NCI-H1930 (cell line): ENCODE measurements at places on chromosomes 7 and 10.

GRCh38 chr7:112512451-112513210 lies 31.8 kb downstream of the LSMEM1 start:
- DNase-seq: no peak

DNA sequence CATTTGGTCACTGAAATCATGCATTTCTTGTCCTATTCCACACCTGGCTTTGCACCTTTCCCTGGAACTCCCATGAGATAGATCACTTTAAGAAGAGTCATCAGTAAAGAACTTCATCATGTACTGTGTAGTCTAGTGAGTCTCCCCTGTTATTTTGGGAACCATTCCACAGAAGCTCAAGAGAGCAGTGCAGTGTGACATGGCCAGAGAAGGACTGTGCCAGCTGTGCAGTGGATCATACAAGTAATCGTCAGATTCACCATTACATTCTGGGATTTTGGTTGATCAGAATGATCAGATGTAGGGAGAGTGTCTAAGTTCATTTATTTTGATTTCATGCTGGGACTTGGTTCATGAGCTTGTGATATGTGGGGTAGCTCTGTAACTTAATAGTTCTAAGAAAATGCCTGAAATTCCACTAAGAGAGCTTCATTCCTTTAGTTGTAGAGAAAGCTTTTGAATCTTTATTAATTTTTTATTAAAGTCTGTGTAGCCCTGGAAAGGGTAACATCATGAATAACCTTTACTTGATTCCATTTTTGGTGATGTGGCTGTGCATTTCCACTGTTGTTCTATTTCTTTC lies 166.8 kb downstream of the SUGCT start:
- DNase-seq: no peak

DNA sequence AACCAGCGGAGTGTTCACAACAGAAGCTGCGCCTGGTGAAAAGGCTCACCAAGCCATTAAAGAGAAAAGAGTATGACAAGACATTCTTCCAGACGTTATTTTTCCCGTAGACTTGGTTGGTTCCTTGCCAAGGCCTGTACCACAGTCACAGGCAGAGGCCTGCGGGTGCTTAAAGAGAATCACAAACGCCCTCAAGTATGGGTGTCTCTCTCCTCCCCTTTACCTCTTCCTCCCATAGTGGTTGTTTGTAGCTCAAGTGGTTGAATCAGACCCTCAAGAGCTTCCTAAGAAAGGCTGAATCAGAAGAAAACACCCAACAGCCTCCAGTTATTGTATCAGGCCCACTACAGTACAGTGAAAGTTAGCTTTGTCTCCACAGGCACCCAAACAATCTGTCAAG lies 169.0 kb downstream of the CREB5 start:
- DNase-seq: no peak

DNA sequence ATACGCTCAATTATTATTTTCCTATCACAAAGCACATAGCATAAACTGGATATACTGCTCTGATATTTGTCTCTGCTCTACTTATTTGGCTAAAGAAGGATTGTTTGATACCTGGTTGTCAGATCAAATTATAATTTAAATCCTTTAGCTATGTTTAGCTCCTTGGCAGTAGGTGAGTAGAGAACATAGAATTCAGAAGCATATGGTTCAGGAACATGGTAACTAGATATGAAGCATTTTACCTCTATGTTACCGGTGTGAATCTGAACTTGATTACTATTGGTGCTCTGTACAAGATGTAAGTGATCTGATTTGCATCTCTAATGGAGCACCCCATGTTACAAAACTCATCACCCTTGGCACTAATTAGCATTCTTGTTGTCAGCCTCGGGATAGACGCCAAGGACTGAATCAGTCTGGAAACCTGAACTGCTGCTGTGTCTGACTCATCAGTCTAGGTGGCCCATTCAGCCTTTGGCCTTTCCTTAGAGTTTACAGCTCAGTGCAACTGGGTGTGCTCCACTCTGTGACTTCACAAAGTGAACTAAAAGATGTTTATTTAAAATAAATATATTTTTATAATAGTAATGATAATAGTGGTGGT lies 12.3 kb upstream of the MYPN start:
- no peak for DNase-seq

GRCh38 chr7:111927353-111928019 lies 278.7 kb downstream of the DOCK4 start:
- no peak for DNase-seq

DNA sequence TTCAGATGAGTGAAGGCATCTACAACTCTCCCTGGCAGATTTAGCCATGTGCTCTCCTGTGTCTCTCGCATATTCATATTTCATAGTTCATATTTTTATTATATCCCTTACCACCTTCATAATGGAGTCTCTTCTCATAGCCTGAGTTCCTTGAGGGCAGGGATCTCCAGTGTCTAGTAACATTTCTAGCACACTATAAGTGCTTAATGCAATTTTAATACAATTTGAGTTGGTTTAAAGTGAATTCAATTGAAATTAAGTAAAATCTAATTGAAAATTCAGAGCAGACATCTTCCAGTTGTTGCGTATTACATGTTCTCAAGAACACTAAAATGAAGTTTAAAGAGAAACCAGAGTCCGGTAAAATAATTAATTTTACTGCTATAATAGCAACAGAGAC lies 163.6 kb upstream of the GNAI1 start:
- no peak for DNase-seq

GRCh38 chr10:8156918-8157317 lies 102.4 kb downstream of the GATA3 start:
- DNase-seq: no peak

DNA sequence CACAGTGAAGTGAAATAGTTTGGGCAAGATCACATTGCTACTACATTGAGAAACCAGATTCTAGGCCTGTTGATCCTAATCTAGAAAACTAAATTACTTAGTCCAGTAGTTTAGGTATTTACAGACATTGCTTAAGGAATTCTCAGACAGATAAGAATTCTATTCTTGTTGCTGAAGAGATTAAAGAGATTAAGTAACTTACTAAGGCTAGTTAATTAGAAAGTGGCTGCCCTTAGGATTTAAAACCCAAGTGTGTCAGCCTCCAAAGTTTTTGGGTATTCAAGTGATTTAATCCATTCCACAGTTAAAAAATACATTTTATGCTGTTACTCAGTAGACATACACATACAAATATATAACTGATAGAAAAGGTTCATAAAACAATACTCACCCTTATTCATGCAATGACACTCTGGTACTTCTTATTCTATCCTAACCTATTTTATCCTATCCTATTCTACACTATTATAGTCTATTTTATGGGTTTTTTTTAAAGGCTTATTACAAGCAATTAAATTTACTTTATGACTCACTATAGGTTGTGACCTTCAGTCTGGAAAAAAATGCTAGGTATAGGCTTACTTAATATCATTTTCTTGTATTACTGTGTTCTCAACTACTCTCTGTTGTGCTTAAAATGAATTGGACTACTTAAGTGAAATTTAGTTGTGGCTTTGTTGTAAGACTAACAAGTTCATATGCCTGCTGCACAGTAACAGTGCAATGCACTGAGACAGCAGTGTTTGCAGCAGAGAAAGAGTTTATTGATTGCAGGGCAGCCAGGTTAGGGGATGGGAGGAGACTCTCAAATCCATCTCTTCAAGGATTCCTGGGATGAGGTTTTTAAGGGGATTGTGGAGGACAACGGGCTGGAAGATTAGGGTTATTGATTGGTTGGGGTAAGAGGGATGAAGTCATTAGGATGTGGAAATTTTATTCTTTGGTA lies 10.7 kb downstream of the SPAM1 start:
- DNase-seq: no peak

DNA sequence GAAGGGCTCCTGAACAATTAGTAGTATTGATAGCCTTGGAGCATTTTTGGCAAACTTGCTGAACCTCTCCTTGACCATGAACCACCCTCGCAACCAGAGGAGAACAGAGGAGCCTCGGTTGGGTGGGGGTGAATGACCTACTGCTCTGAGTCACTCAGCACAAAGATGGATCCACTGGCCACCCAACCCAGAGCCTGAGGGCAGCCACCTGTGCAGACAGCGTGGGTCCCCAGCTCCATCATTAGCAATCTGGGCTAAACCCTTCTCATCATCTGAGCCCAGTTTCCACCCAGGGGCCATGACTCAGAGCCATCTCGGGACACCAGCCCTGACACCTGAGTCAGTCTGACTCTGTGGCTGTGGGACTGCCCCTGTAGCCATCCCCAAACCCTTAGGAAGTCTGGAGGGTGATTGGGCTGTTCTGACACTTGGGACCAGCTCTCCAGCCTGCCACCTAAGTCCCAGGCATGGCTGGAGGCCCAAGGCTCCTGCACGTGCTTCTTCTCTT lies 171.8 kb upstream of the GPR26 start:
- DNase-seq: no peak

DNA sequence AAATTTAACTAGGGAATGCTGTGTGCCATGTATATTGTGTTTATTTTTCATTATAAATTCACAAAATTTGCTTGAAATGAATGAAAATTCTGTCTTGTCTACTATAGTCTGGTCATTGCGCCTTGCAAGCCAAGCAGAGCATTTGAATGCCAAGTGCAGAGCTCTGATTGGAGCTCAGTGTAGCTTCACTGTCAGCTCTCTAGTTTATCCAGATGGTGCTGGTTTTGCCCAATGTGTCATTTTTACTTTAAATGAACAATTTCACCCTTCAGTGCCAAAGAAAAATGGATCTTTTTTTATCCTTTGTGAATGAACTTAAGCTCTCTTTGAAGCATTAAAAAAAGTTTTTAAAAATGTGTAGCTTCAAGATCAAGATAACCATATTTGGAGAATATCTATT lies 225.6 kb upstream of the CACNA2D1 start:
- no peak for DNase-seq

DNA sequence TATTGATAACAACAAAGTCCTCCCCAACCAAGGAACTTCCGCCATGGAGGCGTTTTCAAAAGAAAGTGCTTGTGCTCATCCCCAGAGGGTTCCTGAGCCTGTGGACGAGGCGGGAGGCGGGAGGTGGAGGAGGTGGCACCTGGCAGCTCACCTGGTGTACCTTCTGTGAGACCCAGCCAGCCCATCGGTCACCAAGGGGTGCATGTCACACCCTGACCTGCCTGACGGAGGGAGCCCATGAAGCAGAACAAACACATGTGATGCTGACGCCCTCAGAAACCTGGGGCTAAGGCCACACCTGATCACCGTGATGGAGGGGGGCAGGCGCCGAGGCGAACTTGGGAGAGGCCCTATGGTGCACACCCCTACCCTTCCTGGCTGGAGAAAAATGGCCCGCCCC lies 458.8 kb downstream of the DNAJB6 start:
- no peak for DNase-seq

GRCh38 chr7:30572212-30572841 lies 22.4 kb upstream of the GARS1 start:
- no peak for DNase-seq
